ENCODE measurements at places on chromosomes 11 and 22.

- DNase-seq = no peak
These were observed 154.8 kb upstream of the TBCEL start for GRCh38 chr11:120869097-120869496.

DNA sequence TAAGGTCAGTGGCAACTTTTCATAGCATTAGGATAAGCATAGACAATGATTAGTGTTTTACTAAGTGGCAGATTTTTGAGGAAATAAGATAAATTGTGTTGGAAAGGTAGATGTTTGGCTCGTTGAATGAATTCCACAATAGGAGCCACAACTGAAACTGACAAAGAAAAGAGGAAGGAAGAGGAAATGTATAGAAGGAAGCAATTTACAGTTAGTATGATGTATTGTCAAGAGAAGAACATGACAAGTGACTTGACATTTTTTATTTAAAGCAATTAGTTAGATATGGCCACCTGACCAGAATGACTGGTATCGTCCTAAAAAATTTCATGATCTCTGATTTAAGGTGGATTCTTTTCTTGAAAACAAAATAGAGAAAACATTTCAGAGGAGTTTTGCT, 3.1 kb upstream of the RAG2 start:
- no peak for DNase-seq

- no peak for DNase-seq
These were observed 655.0 kb downstream of the METTL15 start for GRCh38 chr11:28763151-28763550.

DNA sequence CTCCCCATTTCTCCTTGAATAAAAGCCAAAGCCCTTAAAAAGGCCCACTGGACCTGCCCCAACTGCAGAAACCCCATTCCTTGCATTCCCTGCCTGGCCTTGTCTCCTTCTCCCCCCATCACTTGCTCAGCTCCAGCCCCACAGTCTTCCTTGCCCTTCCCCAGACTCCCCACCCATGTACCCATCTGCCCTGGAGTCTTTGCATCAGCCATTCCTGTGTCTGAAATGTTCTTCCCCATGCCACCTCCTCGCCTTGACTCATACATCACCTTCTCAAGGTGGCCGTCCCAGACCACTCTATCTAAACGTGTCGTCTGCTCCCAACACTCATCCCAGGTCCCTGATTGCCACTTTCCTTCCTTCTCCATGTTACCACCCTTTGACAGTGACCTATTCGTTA, 77.4 kb upstream of the SHANK2 start:
- no peak for DNase-seq

DNA sequence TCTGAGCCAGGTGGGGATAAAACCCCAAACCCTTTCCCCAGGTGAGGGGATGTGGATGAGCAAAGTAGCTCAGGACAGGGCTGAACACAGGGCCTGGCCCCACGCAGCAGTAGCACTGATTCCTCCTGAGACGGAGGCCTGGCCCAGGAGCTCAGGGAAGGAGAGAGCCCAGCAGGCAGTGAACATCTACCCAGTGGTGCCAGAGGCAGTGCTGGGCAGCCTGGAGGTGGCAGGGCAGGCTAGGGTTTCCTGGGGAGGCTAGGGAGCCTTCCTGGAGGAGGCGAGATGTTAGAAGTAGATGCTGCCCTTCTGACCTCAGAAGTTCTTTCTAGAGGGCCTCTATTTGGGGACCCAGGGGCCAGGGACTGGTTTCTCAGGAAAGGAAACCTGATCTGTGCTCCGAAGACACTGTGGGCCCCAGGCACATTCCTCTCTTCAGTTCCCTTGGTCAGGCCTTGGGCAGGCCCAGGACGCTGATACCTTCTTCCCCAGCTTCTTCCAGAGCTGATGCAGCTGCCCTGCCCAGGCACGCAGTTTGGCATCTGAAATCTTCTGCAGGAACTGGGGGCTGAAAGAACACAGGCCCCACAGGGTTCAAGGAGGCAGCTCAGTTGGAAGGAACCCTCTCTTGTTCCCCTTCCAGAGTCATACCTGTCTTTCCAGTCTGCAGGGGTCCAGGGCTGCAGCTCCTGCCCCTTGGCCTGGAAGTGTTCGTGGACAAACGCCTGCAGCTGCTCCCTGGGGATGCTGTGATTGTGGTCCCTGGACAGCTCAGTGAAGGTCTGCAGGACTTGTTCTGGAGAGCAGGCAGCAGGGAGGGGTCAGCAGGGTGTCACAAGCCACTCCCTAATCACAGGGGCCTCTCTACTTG, 16.8 kb downstream of the TREH start:
- DNase-seq = no peak

GRCh38 chr22:39252461-39253434, 8.0 kb upstream of the PDGFB start:
- DNase-seq = no peak

- no peak for DNase-seq
These were observed 150.1 kb downstream of the MN1 start for GRCh38 chr22:27651486-27651885.

DNA sequence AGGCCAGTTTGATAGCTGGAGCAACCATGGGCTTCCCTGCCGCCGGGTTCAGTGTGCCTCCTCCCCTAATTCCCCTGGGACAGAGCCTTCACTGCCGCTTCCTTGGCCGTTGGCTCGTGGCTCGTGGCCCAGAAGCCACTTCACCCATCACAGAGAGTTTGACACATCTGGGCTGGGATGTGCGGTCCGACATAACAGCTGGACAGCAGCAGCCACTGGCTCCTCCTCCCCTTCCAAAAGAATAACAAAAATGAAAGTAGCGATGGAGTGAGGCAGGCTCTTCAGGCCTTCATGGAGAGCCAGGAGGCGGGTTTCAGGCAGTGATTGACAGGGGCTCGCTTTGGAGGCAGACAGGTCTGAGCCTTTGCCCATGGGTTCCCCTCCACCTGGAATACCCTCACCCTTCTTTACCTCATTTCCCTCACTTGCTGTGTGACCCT, 8.2 kb downstream of the CREB3L1 start:
- DNase-seq = no peak

GRCh38 chr11:11313426-11313825, 39.6 kb downstream of the CSNK2A3 start:
- peak; percentile 19 for DNase-seq

GRCh38 chr11:113255096-113255495, 59.3 kb upstream of the TTC12 start:
- DNase-seq = no peak

GRCh38 chr22:31821572-31821971, 67.8 kb downstream of the DEPDC5 start:
- DNase-seq = no peak

DNA sequence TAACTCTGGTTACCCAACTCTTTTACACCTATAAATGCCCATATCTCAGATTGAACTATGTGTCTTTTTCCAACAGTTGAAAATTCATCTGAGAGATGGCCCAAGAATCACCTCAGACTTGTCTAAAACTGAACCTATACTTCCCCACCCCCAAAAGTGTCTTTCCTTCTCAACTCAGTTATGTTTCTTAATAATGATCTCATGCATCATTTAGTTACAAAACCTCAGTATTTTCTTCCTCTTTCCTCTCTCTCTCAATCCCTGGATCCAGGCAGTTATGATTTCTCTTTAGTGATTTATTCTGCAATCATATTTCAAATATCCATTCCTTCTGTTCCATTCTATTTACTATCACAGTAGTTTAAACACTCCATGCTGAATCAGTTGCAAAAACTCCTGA, 32.3 kb upstream of the ADSL start:
- DNase-seq = no peak

DNA sequence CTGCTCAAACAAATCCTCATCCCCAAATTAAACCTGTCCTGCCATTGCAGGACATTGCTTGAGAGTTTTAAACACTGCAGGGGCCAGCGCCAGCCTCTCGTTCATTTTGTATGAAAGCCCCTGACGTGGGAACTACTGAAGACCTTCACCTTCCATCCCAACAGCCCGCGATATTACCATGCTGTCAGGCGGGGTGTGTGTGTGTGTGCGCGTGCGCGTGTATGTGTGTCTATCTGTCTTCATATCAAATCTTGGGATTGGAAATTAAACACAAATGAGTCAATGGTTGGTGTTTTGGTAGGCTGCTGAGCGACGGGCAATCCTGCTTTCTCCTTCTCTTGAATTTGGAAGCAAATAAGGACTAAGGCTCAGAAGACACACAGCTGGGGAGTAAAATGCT, 776.9 kb downstream of the TBC1D22A start:
- DNase-seq = no peak

DNA sequence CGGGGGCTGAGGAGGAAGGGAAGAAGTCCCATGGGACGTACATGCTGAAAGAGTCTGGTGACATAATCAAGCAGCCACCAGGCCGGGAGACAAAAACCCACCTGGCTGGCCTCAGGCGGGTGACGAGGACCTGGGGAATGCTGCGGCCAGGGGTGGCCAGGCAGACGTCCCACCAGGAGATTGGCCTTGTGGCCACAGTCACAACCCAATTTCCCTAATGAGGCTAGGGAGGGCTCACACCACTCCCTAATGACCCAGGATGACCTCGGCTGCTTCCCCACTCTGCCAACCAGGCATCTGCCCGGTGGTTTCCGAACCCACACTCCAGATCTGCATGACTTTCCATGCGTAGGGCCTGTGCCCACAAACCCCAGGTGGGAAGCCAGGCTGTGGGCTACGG, 66.9 kb downstream of the SCUBE1 start:
- DNase-seq = no peak

DNA sequence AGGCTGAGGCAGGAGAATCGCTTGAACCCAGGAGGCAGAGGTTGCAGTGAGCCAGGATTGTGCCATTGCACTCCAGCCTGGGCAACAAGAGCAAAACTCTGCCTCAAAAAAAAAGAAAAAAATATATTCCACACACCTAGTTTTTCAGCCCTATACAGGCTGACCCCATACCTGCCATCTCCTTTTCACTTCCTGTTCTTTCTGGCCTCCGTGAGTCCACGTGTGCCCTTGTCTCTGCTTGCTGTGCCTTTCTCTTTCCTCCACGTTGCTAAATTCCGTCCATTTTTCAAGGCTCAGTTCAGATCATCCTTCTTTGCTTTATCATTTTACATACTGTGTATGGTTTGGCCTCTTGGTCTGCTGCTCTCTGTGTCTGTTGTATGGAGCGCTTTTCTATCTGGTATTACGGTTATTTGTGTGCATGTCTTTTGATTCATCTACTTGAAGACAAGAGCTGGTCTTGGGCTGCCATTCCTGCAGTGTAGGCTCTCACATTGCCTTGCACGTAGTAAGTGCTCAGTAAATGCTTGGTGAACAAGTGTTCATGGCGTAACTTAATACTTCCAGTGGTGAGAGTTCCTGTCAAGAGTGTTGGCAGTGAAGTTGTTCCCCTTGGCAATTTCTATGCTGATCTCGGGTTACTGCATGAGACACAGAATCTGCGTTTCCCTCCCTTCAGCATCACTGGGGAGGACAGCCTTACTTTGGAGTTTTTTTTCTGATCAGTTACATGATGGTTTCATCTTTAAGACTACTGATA, 57.5 kb downstream of the PTPRJ start:
- DNase-seq = no peak

DNA sequence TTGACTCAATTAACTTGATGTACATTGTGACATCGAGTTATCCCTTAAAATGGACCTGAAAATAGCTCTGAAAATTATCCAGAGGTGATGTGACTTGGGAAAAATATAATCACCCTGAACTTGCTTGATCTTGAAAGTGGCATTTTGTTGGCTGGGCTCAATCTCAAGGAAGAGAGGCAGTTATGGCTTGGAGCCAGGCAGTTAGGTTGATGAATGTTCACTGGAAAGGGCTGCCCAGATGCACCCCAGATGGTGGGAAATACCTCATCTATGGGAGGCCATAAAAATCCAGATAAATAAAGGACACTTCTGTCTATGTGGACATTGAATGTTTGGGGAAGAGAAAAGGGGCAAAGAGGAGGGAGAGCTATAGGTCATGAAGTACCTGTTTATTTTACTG, 55.7 kb upstream of the OR5AN1 start:
- no peak for DNase-seq

DNA sequence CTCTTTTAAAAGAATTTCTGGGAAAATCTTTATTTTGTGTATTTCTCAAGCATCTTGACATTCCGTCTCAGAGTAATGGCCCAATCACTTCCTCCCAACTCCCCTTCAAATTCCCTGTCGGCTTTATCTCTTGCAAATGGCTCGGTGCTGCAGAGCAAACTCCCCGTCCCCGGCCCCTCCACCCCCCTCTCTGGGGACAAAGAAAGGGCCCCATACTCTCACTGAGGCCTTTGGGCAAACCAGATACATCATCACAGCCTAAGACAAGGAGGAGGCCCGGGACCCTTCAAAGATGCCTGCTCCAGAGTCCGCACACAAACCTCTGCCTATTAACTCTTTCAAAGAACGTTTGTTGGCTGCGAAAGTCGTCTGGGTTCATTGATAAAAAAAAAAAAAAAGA, 3.9 kb upstream of the SMIM38 start:
- DNase-seq = no peak

GRCh38 chr11:134762248-134763029, 350.4 kb upstream of the B3GAT1 start:
- no peak for DNase-seq

DNA sequence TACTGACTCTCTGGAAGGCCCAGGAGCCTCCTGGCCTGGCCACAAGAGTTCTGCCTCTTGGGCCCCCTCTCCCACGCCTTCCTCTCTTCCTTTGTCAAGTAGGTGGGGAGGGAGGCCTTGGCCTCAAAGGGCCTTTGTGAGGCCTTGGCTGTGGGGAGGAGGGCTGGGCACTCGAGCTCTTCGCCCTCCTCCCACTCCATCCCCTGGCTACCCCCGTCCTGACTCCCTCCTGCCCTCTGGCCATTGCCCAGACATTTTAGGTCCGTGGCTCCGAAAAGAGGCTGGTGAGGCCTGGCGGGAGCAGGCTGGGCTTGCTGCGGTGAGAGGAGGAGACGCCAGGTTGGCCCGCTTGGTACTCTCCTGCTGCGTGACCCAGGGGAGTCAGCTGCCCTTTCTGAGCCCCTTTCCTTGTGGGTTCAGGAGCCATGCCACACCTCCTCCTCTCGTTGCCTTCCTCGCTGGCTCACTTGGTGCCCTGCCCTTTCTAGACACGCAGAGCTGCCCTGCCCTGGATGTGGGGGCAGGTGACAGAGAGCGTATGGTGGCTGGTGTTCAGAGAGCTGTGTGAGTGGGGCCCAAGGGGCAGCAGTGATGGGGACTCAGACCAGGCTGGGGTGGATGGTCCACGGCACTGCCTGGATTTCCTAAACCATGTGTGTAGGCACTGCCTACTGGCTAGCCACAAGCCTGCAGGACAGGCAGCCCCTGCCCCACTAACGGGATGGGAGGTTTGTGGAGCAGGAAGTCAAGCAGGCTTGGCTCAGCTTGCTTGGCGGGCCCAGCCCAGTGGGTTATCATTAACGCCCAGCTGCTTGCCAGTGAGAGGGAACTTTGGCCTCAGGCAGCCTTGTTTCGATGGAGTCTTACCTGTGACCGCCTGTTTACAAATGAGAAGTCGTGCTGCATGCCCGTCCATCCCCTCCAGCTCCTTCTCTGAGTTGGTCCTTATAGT, 15.8 kb upstream of the OMP start:
- no peak for DNase-seq

DNA sequence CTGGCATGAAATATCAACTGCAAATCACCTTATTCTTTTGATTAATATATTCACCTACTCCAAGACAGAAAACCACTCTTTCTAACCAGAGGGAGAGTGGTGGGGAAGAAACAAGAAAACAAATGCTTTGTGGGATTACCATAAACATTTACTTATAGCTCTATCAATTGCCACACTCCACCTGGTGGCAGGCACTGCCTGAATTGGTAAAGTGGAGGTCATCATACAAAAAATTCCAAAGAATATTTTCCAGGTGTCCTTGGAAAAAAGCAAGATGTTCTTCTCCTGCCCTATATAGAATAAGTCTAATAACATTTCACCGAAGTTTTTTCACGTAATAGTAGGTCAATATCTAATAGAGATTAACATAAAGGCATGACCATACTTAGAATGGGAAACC, 45.3 kb downstream of the PHF21A start:
- no peak for DNase-seq

Measured in HS-5 (cell line).